Activated CD4-positive, CD25-positive, alpha-beta regulatory T cell (primary cell): ENCODE measurements at places on chromosomes 16 and 17.

GRCh38 chr16:66036793-66037715 is 329.4 kb upstream of the CDH5 start:
- no peak for DNase-seq

DNA sequence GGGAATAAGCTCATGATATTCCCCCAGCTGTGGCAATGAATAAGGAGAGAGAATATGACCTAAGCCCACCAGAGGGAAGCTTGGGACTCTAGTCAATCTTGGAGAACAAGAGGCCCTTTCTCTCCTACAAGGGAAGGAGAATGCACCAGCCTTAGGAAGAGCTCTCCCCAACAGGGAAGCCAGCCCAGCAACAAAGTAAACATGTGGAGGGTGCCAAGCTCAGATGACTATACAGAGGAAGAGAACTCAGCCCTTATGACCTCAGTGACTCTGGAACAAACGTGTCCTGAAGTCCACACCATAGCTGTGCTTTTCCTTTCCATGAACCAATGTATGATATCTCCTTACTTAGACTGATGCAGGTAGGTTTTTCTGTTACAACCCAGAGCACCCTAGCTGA is 219.7 kb downstream of the GSG1L start:
- DNase-seq, result no peak

DNA sequence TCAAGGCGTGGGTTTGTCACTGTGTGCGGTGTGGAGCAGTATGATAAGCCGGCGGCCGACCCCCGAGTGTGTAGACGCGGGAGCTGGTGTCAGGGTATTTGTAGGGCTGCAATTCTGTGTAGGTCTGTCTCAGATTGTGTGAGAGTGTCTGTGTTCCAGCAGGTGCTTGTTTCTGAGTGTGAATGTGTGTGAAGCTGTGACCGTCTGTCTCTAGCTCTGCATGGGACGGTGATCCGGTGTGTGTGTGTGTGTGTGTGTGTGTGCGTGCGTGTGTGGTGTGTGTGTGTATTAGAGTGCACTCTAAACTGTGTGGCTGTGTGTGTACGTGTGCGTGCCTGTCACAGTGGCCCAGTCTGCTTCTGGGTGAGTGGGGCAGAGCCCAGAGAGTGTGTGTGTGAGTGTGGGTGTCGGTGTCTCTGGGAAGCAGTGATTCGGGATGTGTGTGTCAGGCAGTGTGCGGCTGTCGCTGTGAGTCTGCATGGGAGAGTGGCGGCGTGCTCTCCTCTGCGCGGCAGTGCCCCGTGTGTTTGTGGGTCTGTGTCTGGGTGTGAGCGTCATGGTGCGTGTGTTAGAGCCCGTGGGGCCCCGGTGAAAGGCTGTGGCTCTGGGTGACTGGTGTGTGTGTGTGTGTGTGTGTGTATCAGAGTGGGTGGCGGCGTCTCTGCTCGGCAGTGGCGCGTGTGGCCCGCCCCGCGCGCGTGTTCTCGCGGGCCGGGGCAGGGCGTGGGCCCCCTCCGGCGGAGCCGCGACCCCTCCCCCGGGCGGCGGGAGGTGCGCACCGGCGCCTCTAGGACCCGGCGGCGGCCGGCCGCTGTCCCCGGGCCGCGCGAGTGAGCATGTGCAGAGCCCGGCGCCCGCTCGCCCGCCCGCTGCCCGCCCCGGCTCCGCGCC is at the start of gene WSCD1:
Gene WSCD1 (plus strand): TSS at position 841 of the 891 bp plus-strand sequence. CDS start 10,280 bp downstream, outside the sequence.
- DNase-seq, result no peak

DNA sequence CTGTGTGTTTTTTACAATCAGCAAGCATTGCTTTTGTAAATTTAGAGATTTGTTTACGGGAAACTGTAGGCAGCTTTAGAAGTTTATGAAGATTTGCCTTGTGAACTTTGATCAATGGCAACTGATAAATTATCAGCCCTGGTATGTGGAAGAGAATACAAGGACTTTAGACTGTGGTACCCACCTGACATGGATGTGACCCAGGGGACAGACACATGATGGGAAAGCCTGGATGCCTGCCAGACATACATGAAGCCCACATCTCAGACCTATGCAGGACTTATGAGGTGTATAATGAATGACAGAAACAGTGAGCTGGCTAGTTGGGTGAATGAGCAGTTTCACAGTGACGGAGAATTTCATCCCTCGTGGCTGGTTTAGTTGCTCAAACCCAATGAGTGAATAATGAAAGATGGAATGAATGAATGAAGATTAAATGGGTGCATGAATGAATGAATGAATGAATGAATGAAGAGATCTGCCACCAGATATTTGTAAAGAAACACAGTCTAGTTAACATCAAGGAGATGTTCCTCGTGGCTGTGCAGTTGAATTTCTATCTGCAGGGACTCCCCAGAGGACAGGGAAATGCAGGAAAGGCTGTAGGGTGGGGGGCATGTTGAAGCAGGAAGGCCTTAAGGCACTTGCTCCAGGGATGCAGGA is 7.6 kb downstream of the TMEM92 start:
- DNase-seq, result no peak

DNA sequence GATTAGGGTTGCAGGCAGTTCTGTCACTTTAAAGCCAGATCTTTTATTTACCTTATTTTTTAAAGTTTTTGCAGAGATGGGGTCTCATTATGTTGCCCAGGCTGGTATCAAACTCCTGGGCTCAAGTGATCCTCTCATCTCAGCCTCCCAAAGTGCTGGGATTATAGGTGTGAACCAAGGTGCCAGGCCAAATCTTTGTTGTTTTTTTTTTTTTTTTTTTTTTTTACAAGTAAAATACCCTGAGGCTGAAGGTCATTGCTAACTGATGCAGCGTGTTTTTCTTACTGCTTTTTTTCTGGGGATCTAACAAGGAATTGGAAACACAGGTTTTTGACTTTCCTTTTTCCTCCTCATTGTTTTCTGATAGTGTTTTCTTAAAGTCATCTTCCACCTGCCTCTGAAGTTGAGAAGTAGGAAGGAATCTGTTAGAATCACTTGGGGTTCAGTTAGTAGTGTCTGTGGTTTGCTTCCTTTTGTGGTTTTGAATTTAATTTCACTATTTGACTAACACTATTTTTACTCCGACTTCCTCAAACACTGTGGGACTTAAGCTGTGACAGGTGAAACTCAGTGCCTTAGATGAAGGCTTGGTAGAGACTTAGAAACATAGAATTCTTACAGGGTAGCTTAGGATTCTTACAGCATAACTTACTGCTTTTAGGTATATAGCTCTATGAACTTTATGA is 22.2 kb downstream of the CLTC start:
- no peak for DNase-seq

DNA sequence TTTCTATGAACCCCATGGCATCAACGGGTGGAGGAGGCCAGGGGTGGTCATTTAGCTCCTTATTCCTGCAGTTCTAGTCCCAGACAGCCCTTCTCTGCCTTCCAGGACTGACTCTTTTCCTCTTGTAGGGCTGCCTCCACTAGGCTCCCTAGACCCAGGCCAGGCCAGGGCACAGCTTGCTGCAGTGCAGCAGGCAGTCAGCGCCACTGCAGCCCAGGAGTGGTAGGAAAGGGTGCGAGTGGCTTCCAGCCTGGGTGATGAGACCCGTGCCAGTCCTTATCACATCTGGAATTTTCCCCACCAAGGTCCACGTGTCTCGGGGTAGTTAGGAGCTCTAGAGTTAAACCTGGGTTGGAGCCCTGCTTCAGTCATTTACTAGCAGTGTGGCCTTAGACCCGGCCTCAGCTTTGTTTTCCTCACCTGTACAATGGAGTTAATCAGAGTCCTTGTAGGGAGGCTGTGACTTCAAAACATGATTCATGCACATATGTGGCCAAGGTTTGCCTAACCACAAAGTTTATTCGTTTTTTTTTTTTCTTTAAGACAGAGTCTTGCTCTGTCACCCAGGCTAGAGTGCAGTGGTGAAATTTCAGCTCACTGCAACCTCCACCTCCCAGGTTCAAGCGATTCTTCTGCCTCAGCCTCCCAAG is 4.7 kb downstream of the SLC5A11 start:
- no peak for DNase-seq

DNA sequence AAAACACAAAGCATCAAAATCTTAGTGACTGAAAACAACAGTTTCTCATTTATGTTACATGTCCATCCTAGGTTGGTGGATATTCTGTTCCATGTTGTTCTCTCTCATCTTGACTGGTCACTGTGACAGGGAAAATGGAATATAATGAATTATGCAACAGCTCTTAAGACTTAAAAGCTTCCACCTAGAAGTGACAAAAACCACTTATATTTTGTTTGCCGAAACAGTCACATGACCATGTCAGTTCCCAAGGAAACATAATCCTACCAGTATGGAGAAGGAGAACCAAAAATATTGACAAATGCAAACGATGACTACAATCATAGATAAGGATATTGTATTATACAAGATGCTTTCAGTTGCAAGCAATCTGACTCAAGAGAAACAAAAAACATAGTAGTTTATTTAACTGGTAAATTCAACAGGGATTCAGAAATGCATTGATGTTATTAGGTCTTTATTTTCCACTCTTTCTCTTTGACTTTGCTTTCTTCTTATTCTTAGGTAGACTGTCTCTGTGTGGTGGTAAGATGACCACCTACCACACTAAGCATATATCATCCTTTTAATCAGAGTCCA is 103.8 kb downstream of the SSH2 start:
- no peak for DNase-seq

DNA sequence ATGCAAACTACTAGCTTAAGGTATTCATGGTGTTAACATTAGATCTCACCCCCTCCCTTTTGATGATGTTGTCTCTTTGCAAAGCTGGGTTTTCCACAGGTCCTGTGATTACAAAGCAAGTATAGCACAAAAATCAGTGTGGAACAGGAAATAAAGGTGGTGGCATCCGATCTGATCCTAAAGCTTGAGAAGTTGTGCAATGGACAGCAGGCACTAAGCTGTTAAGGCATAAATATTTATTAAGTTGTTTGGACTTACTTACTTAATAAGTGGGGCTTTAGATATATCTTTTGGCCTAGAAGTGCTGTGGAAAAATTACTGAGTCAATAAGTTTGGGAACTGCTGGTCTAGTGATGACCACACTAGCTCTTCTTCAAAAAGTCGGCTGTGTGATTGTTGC is 5.0 kb downstream of the GLP2R start:
- no peak for DNase-seq

DNA sequence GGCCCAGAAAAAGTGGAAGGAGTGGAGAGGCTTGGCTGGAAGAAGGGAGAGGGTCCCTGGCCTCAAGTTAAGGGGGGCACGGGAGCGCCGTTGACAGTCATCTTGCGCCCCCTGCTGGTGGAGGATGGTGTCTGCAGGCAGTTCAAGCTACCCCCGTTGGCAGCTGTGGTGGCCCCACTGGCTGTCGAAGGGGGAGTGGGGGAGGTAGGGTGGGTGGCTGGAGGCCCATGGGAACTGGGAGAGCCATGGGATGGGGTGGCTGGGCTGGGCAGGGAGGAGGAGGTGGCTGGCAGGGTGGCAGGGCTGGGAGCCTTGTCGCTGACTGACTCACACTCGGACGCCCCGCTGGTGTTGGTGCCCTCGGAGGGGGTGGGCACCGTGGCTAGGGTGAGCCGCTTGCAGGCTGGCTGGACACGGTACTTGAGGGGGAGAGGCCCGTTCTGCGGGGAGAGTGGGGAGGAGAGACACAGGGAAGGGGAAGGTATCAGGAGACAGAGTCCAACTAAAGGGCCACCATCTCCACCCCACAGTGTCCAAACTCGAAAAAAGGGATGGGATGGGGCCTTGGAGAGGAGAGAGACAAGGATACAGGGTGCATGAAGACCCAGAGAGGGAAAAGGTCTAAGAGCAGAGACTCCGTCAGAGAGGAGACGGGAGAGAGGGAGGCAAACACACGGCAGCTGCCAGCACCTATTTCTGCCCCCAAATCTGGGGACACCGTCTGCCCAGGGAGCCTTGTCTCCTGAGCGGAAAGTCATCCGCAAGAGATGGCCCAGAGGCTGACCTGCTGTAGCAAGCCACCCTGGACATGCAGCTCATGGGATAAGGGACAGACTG is 5.2 kb downstream of the CISD3 start:
- peak; percentile 55 for DNase-seq

GRCh38 chr16:53541326-53541725 is 38.3 kb upstream of the AKTIP start:
- DNase-seq, result no peak

DNA sequence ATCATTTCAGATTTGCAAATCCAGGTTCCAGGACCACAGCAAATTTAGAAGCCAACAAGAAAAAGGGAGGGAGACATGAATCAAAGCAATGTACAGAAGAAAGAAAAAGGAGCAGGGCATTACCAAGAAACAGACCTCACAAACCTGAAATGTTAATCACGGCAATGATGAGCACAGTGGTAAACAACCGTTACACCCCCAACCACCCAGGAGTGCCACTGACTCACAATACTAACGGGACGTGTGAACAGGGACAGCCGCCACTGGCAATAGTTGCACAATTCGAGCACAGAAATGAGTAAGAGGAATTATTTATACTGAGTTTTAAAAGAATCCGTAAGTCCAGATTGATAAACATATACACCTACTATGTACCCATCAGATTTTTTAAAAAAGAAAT is 13.8 kb downstream of the USP22 start:
- no peak for DNase-seq

- no peak for DNase-seq
Observed at GRCh38 chr16:23174622-23175021, 7.9 kb upstream of the SCNN1G start.

DNA sequence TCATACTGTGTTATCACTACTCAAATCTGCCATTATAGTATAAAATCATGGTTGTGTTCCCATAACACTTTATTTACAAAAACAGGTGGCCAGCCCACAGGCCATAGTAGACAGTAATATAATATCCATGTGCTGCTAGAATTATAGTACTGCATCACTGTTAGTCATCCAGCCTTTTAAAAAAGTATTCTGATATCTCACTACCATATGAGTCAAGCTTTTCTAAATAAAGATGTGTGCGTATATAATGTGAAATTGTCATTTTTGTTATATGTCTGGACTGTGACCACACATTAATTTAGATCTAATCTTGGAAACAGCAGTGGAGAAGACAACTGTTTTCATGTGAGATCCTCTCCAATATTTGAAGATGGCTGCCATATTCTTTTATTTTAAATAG is 1049.1 kb upstream of the GOT2 start:
- no peak for DNase-seq

GRCh38 chr17:20929334-20929733 is 113.5 kb downstream of the USP22 start:
- no peak for DNase-seq

- no peak for DNase-seq
Observed at GRCh38 chr16:47625115-47625567, 164.0 kb downstream of the PHKB start.

DNA sequence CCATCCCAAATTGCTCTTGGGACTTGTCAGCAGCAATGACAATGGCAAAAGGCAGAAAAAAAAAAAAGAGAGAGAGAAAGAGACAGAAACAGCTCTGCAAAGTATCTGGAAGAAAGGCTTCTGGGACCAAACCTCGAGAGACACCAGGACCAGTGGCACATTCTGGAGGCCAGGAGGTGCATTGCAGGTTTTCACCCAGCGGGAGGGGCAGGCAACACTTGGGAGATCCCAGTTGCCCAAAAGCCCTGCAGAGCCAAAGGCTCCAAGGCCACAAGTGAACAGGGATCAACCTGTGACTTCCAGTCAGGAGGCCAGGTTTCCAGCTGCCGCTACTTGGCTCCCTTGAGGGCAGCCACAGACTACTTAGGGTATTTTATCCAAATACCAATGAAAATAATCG is 110.8 kb upstream of the CDH5 start:
- DNase-seq, result no peak

GRCh38 chr17:35023538-35023937 is 40.0 kb downstream of the RFFL start:
- no peak for DNase-seq

GRCh38 chr16:9598731-9599083 is 507.3 kb downstream of the HAPSTR1 start:
- no peak for DNase-seq
